ENCODE measurements at places on chromosomes 4 and X.

- DNase-seq: no peak
- no peak overlapping the region for H3K27ac ChIP-seq
- no peaks in the 10 kb centered on the region for H3K27me3 ChIP-seq
- no peak overlapping the region for H3K4me3 ChIP-seq
- H3K4me1 ChIP-seq: no peaks in the 10 kb centered on the region
These were observed 203.0 kb upstream of the GEMIN8 start for GRCh38 chrX:14232688-14233087.

DNA sequence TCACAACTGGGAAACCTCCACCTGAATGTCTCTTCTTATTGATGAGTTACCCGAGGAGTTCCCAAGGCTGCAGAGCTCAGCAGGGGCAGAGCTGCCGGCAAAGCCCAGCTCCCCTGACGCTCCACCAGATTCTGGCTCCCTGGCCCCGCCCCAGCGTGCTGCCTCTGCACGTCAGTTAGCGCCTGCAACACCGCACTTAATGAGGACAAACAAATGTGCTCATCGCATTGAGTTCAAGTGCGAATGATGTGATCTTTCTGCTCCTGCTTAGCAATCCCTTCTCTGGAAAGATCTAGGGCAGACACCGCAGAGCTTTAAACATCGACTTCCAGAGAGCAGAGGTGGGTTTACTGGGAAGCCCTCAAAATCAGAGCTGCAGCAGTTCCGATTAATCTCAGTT lies 55.5 kb upstream of the FBXW7 start:
- H3K27ac ChIP-seq: no peak overlapping the region
- DNase-seq: no peak
- no peak overlapping the region for H3K4me3 ChIP-seq
- H3K4me1 ChIP-seq: no peaks in the 10 kb centered on the region

DNA sequence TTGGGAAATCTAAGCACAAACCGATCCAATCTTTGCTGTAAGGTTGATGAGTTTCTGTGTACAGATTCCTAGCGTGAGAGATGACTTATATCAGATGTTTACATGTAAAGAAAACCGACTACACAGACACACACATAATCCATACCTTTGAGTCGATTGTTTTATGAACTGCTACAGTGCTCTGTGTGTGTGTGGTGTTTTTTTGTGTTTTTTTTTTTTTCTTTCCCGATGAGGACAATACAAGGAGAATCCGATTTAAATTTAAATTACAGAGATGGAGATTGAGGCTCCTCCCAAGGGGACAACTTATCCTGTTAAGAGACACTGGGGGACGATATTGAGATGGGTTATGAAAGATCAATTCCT lies 461 bp upstream of the SLC9A6 start:
- H3K4me1 ChIP-seq: no peaks in the 10 kb centered on the region
- no peaks in the 10 kb centered on the region for H3K27me3 ChIP-seq
- DNase-seq: no peak
- H3K4me3 ChIP-seq: peak overlapping the region; percentile 60

- H3K4me3 ChIP-seq: peak overlapping the region; percentile 97
- H3K27ac ChIP-seq: peak overlapping the region; percentile 96
- H3K4me1 ChIP-seq: peaks cover 6% of the 10 kb centered on the region
- H3K36me3 ChIP-seq: no peaks in the 10 kb centered on the region
- DNase-seq: no peak
- H3K27me3 ChIP-seq: no peaks in the 10 kb centered on the region
These were observed 884 bp downstream of the RELL1 start for GRCh38 chr4:37685161-37685822.
